ENCODE measurements at places on chromosomes 7 and 10.

DNA sequence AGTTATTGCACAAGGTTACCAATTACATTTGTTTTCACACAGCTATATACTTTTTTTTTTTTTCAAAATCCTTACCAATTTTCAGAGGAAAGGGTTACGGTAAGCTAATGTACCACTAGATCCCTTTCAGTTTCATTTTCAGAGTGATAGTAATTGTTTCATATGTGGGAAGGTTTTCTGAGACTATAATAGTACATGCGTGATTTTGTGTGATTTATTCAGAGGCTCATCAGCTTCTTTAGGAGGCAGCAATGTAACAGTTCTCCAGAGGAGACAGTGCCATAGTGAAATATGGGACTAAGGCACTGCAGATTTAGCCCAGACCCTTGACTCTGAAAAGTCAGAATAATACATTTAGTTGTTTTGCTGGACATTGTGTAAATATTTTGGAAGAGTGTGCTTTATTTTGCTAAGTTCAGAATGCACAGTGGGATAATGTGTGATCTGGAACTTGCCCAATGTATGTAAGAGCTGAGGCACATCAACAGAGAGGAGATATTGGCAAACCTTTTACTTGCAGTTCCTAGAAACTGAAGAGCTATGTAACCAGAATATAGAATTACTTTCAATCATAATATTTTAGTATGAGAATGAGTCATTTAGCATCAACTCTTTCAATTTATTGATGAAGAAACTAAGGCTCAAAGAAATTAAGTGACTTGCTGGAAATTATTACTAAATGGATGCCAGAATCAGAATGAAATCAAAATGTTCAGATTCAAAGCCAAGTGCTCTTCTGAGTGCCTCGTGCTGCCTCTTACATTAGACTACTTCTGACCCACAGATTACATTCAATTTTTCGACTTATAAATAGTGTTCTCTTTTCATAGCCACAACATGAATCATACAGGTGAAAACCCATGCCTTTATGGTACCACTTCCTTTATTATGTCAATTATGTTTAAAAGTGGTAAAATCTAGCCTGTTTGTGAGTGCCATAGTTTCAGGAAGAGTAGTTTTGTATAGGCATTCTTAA lies 207.7 kb upstream of the TEX47 start:
- DNase-seq, result no peak

DNA sequence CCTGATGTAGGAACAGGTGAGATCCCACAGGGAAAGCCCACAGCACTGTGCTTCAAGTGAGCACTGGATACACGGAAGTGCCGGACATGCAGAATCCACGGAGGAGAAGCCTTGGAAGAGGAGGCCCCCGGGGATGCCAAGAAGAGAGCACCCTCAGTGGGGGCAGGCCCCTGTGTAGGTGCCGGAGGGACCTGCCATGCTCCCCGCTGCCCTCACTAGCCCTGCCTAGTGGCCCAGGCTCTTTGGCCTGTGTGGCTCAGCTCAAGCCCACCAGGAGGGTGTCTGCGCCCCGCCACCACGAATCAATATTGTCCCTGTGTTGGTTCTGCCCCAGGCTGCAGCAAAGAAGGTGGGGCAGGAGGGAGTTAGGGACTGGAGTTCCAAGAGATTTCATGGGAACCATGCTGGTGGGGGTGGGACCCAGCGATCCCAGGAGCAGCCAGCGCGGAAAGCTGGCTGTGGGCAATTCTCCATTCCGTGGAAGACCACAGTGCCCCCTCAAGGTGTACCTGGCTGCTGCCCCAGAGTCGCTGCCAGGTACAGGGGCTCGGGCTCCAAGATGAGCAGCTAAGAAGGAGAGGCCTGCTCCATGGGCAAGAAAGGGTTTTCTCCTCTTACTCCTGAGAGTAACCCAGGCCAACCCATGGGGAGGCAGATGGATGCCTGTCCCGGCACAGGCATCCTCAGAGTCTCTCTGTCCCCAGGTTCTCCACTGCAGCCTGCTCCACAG lies 34.9 kb upstream of the LEP start:
- no peak for DNase-seq

DNA sequence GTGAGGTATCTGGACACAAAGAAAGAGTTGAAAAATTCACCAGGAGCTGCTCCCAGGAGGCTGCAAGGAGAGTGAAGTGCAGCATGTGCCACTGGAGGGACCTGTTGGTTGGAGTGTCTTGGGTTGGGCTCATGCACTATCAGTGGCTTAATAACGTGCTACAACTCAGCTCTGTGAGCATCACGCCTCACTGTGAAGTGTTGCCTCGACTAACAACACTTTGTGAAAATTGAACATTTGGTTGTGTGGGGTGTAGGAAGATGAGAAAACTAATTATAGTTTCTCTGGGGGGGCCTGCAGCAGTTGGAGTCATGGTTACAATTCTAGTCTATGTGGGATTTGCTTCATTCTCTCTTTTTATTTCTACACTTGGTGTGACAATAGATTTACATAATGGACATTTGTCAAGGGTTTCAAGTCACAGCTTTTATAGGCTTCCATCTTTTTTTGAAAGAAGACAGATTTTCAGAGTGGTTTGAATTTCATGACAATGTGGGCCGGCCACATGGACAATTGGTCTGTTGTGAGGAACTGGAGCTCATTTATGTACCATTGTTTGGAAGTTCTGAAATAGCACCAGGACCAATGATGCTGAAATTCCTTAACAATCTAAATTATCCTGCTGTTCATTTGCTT lies 121.3 kb downstream of the RAMP3 start:
- no peak for DNase-seq

- DNase-seq, result peak; percentile 90
Observed at GRCh38 chr10:16905320-16905719, 88.1 kb upstream of the RSU1 start.

DNA sequence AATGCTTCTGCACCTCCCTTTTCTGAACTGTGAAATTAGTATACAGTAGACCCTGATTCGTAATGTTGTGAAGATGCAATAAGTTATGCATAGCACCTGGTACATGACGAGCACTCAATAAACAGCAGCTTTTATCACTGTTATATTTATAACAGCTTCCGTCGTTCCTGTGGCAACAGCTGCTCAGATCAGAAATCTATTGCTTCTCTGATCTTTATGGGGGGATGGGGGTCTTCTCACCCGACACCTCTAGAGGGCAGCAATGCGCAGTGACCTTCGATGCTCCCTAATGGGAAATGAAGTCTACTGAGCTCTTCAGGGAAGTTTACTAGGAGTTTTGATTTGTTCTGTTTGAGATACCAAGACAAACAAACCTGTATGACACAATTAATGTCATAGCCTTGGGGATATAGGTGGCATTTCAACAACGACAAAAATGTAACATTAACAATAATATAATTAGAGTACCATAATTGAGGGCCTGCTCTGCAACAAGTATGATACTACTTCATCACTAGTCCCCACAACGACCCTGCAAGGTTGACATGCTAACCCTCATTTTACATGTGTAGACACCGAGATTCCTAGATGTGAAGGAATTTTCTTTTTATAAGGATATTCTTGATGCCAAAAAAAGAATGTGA lies 289.6 kb downstream of the SFMBT2 start:
- peak; percentile 33 for DNase-seq

DNA sequence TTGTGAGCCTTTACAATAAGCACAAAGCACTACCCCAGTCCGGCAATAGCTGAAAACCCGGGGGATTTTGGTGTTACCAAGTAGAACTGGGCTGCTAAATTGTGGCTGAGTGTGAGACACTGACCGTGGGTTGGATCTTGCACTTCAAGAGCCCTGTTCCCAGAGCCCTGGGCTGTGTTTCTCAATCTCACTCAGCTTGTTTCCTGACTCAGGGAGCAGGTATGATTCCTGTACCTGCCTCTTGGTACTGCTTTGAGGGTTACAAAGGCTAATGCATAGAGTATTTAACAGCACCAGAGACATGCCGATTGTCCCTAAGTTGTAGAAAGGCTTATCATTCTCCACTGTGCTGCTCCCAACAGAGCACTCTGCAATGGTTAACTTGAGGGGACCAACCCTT lies 134.6 kb downstream of the TEX36 start:
- DNase-seq, result no peak
